Tongue (tissue), 3 donors: ENCODE measurements at places on chromosomes 2 and 18.

DNA sequence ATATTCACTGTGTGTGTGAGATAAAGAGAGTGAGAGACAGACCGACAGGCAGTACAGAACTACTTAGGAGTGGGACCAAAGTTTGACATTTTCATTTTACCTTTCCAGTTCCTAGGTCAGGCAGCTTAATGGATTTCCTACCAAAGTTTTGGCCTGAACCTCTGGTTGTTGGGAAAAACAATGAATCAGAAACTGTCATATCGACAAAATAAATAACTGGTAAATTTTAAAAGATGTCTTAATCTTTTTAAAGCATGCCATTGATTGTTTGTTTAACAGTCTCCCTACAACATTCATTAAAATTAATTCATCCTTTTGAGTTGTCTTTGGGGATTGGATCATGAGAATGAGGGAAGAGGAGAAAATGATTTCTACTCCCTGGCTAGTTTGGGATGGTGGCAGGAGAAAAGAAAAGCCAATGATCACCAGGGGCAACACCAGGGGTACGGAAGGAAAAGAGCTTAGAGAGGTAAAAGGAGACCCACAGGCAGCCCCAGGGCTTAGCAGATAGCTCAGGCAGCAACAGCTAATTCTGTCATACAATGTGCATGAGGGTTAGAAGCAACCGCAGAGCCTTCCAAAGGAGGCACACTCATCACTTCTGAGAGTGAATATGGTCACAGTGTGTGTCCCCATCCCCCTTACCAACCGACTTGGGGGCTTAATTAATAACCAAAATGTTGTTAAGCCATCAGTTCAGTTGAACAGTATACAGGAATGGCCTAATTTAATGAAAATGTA is 98.5 kb downstream of the CCDC141 start:
- DNase-seq: no peak

DNA sequence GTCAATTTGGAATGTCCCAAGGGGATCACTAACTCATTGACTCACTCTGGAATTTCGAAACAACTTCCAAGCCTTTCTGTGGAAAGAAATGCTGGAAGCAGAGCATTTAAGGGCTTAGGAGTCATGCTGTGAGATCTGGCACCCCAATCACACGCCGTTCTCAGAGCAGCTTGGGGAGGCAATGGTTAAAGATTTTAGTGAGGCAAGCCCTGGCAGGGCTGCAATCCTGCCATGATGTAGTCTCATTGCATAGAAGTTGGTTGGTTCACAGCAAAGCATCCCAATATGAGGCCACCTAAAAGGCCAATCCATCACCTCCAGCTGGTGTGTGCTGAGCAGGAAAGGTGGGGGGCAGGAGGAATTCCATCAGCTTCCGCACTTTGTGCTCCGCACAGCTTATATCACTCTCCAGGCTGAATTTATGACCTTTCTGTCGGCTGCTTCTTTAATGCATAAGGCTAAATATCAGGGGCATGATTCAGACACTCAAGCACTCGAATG is 1043.9 kb upstream of the POU3F3 start:
- no peak for DNase-seq

GRCh38 chr2:205188239-205189138 is 493.8 kb upstream of the NRP2 start:
- peak; percentile 40 for DNase-seq

- no peak for DNase-seq
Observed at GRCh38 chr2:96197546-96198255, 10.9 kb downstream of the STARD7 start.

DNA sequence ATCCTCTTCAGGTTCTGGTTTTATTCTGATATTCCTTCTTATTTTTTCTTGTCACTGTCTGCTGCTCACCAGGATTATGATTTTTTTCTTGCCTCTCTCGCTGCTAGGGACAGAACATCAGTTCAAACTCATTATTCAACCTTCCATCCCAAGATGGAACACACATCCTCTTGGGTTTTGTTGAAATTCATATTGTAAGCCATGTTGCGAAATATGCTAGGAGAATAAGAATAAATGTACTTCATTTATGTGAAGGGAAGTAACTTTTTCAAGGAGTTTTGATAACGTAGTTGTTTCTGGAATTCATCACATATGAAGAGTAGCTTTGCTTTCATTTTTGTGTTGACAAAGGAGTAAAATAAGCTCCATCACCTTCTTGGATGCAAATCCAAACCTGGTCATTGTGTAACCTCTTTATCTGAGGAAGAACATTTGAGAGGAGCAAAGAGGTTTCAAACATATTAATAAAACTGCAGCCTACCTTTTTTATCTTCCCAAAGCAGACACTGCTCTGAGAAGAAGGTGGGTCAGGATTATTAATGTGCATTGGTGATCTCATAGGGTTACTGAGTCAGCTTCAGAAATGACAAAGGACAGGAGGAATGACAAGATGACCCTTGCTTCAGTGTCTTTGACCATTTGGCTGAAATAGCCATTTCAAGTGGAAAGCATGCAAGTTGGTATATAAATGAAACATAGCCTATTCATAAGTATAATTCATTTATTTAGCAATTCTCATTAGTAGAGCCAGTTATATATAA is 280.0 kb downstream of the GULP1 start:
- DNase-seq: no peak
